ENCODE measurements at places on chromosomes 4 and X. TPM values are rescaled to one million over a fixed set of nuclear protein-coding genes. Genes with fewer than 3 reads are reported as not detected.

RAB9B gene
- total RNA-seq: 0.22 TPM

TMEM154 gene
- total RNA-seq: 36.3 TPM

C4orf36 gene
- not detected for total RNA-seq

SSX4 gene
- total RNA-seq: not detected

DDX53 gene
- not detected for total RNA-seq

GAGE2A gene
- total RNA-seq: not detected

PF4V1 gene
- 3.0 TPM for total RNA-seq

ADAM29 gene
- not detected for total RNA-seq

PRR32 gene
- not detected for total RNA-seq

MAGEA4 gene
- total RNA-seq: not detected

ZNF718 gene
- 5.5 TPM for total RNA-seq

TCEAL9 gene
- total RNA-seq: 1.2 TPM

TCEAL6 gene
- not detected for total RNA-seq

CYSLTR1 gene
- 7.2 TPM for total RNA-seq

BMX gene
- total RNA-seq: not detected

SLC9A7 gene
- 6.4 TPM for total RNA-seq

RRH gene
- total RNA-seq: 0.27 TPM

KIT gene
- total RNA-seq: 0.49 TPM

FGFBP2 gene
- total RNA-seq: 0.39 TPM

XPNPEP2 gene
- 0.99 TPM for total RNA-seq

ARHGAP36 gene
- not detected for total RNA-seq
